ENCODE measurements at places on chromosomes 3 and 15. TPM values are rescaled to one million over a fixed set of nuclear protein-coding genes. Genes with fewer than 3 reads are reported as not detected.

- no peak for DNase-seq
Measured at GRCh38 chr3:5644773-5645670, 457.5 kb downstream of the EDEM1 start.

- DNase-seq, result no peak
Measured at GRCh38 chr15:38683382-38684242, 119.0 kb upstream of the RASGRP1 start.

GRCh38 chr3:141537856-141538255 is 51.0 kb downstream of the RASA2 start:
- no peak for DNase-seq

DNA sequence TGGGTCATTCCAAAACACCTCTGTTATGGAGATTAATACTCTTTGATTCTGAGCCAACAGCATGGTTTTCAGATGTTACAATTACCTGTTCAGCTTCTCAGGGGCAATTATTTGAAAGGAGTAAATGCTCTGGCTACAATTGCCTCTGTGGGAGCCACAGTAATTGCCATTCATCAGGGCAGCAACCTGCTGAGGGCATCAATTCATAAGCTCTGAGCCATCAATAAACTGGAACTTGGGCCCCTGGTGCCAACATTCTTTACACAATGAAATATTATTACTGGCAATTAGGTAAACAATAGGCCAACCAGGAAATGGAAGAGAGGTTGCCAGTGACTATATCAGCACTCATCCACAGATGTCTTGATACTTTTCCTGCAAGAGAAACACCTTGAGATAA is 660.8 kb downstream of the MECOM start:
- DNase-seq, result no peak

- DNase-seq, result no peak
Measured at GRCh38 chr3:66572090-66572675, 71.4 kb upstream of the LRIG1 start.

Gene GNL3
- 55.4 TPM for total RNA-seq

All from sciatic nerve (tissue), 2 donors.